Stimulated activated CD4-positive, alpha-beta T cell treated with anti-CD3 and anti-CD28 coated beads, Interleukin-4, amount 100 ng/mL, for 4 hours (primary cell): ENCODE measurements at places on chromosomes 5 and 9.
A peak's percentile ranks its signal among the peaks of the same experiment; 100 is the strongest.

DNA sequence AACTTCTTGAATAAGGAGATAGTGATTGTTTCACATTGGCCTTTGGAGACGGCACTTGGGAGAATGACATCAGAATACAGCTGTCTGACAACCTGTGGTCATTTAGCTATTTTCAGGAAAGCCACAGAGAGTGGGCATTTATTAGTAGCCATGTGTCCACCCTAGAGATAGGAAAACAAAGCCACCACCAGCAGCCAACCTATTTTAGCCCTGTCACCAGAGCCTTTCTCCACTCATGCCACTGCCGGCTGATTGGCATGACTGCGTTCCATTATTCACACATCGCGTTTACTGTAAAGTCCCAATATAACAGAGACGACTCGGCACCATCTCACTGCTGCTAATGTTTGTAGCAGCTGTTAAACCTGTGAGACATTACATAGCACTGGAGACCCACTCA is 330.1 kb downstream of the NDUFS4 start:
- no peak for DNase-seq

DNA sequence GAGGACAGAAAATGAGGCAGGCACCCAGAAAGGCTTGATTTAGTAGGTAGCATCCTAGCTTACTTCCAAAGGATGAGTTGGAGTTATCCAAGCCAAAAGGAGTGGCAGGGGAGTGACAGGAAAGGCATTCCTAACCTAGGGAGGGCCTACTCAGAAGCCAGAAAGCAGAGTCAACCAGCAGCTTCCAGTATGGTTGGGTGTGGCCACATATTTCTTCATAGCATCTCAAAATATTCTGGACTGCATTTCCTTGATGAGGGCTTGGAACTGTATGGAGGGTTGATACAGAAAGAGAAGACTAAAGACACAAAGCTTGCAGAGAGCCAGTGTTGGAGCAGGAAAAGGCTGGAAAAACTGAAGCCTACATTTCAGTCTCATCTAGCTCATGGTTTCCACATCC is 656.8 kb upstream of the DMAC1 start:
- DNase-seq = no peak

- no peak for DNase-seq
Observed at GRCh38 chr9:128369024-128369706, 2.0 kb upstream of the URM1 start.

DNA sequence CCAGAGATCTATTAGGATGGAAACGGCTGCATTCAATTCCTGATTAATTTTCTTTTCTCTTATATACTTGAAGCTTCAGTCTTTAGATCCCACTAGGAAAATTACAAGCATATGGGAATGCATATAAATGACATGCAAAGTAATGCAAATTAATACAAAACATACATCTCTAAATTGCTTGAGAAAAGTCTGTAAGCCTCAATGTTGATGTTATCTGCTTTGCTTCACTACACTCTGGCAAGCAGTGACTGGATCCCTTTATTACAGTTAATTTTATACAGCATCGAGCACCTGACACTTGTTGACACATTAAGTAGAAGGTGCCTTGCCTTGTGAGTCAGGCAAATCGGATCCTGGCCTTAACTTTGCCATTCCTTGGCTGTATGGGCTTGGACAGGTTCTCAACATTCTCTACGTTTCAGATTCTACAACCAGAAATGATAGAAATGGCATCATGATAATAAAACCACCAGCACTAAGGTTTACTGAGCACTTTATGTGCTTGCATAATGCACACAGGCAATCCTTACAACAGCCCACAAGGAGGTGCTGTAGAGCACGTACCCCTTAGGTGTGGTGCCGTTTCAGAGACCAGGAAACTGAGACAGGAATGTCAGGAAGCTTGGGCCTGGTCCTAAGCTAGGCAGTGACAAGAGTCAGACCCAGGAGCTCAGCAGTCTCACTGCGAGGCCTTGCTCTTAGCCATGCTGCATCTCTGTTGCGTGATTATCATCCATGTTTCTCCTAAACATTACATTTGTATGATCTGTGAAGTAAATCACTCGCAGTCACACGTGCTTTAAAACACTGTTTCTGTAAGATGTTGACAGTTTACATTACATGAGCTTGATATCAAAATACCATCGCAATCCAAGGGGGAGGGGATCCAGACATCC is 2.7 kb downstream of the GCNT4 start:
- DNase-seq = peak; percentile 53

DNA sequence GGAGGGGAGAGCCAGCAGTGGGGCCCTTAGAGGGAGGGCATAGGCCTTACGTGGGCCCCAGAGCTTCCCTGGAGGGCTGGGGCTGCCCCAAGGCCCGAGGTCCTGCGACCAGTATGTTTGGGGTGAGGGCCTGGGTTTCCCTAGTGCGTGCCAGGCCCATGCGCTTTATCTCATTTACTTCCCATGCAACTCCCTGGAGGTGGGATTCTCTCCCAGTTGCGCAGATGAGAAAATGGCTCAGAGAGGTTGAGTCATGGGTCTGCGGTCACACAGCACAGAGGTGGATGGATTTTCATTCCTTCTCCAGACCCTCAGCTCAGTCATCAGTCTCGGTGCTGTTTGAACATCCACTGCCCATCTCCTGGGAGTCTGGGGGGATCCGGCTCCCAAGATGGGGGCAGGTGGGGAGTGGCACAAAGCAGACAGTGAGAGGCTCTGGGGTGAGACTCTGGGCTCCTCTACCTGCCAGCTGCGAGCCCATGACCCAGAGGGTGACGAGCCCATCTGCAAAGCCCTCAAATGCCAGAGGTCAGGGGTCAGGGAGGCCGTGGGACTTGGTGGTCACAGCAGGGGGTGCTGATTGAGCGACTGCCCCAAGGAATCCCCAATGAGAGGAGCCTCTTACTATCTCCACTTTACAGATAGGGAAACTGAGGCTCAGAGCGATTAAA is 171.2 kb downstream of the GAPVD1 start:
- no peak for DNase-seq

GRCh38 chr5:20654746-20655145 is 666.7 kb upstream of the CDH18 start:
- no peak for DNase-seq

DNA sequence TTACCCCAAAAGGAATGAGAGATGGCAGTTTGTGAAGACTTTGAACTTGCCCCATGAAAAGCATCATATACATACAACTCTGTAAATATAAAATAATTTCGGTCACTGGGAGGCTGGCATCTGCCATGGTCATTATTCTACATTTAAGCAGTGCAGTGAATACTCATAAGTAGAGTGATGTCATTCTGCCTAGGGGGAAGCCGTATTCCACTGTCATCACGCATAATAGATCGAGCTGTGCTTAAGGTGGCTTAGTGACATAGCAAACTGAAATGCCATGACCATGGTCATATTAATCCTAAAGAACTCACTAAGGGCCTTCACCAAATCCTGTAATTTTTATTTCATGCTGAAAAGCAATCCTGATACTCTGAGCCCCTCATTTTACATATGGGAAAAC is 42.4 kb upstream of the NR4A3 start:
- no peak for DNase-seq

- no peak for DNase-seq
Observed at GRCh38 chr5:132387640-132388117, 18.2 kb downstream of the SLC22A5 start.

- DNase-seq = no peak
Observed at GRCh38 chr5:145920542-145921210, 15.7 kb upstream of the SH3RF2 start.

DNA sequence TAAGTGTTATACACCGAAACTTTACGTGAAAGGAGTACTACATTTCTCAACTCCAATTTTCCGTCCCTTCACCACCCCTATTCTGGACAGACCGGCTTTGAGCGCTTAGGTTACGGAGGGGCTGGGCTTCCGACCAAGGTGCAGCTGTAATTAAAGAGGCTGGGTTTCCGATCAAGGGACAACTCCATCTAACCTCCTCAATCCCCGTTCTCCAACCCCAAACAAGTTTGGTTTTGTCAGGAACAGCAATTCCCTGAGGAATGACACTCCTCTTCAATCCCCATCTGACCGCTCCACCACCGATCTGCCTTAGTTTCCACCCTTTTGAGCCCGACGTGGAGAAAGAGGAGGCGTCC is 577 bp downstream of the TUT7 start:
- DNase-seq = peak; percentile 6
